ENCODE measurements at places on chromosomes 1 and 21.

DNA sequence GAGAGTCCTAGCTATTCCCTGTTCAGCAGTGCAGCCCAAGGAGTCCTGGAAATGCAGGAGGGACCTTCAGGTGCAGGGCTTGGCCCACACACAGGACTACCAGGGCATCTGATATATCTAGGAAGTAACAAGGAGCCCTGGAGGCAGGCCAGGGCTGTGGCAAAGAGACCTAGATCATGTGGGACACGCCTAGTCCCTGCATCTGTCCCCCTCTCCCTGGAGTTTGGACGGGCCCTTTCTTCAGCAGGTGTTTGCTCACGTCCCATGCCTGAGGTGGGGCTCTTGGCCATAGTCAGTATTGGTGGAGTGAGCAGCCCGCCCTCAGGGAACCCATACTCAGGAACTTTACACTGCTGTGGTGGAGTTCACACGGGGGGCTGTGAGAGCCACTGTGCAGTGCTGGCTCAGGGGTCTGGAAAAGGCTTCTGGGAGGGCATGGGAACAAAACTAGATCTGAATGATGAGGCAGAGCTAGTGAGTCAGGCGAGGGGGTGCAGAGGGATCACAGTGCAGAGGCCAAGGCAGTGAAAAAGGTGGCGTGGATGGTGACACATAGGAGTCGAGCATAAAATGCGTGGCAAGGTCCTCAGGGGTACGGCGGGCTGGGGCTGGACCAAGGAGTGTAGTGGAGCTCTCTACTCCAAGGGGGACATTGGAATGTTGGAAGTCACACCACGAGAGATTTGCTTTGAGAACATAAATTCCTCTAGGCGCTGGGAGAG is 25.6 kb downstream of the TMEM53 start:
- DNase-seq: no peak

- no peak for DNase-seq
Observed at GRCh38 chr1:109975718-109976117, 8.8 kb upstream of the AHCYL1 start.

DNA sequence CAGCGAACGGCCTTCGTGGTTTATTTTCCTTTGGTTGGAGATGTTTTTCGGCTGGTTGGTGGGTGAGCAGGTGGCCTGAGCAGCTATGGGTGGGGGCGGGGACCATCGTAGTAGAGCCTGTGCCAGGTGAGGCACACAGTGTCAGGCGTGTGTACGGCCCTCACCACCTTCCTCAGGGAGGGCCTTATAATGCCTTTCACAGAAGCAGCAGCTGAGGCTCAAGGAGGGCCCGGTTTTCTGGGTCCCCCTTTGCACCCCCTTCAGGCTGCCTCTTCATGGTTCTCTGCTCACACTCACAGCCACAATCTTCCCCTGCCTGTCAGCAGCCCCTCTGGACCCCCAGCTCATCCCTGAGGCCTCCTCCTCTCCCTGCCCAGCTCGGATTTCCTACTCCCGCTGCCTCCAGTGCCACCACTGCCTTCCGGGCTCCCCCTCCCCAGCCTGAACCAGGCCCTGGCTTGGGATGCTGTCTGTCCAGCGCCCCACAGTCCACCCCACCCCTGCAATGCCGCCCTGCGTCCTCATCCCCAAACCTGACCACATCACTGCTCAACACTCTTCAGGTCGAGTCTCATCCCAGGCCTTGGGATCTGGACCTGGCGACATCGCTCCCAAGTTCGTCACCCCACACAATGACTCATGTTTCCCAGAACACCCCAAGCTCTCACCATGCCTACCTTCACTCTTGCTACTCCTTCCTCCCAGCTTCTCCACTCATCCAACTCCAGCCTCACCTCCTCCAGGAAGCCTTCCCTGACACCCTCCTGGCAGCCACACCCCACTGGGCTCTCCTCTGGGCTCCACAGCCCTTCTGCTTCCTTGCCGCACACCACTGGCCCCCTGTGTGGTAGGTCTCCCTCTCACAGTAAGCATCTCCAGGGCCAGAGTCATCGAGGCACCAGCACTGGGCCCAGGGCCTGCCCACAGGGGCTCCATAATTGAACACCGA is 53.9 kb downstream of the DMRTB1 start:
- no peak for DNase-seq

DNA sequence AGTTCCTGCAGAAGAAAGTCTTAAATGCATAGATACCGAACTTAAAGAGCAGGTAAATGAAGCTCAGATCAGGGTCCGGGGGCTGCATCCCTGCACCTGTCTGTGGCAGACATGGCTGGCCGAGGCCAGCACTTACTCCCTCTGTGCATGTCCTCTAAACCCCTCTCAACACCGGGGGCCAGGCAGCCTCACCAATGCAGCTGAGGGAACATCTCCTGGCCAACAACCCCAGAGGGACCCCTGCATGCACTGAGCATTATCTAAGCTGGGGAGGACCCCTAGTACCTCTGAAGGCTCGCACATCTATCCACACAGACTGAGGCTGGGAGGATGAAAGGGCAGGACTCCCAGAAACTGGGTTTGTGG is 18.4 kb downstream of the TTC34 start:
- DNase-seq: no peak

GRCh38 chr1:198657550-198658064 is 18.8 kb downstream of the PTPRC start:
- DNase-seq: no peak

GRCh38 chr1:18936814-18937481 is 19.5 kb downstream of the IFFO2 start:
- DNase-seq: no peak

DNA sequence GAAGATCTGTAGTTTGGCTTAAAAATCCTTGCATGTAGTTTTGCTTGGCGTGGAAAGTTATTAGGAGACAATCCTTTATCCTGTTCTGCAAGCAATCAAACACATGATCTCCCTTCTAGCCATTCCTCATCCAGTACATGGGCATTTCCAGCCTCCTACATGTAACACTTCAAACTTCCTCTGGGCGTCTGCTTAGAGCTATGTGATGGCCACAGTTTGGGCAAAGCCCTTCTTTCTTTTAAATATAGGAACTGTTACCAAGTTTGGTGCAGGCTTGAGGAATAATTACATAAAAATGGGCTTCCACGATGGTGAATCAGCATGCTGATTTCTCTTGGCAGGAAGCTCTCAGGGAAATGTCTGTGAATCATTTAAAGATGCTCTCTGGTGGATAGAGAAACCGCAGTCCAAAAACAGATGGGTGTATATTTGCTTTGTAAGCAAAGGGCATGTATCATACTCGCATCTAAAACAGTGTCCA is 176.9 kb upstream of the FMN2 start:
- DNase-seq: no peak

DNA sequence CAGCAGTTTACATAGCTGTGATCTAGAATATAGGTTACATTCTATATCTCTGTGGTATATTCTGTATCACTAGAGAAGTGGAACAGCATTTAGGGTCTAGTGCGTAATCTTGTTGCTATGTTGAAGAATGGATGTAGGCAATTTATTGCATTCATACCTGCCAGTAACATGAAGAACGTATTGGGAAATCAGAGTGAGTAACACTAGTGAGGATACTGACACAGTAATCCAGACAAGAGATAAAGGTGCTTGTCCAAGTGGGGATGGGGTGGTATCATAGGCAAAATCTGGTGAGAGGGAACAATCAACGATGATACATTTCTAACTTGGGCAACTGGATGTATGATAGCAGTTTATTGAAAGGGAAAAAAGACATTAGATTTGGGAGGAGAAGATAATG is 9.8 kb downstream of the PPP2R5A start:
- no peak for DNase-seq

DNA sequence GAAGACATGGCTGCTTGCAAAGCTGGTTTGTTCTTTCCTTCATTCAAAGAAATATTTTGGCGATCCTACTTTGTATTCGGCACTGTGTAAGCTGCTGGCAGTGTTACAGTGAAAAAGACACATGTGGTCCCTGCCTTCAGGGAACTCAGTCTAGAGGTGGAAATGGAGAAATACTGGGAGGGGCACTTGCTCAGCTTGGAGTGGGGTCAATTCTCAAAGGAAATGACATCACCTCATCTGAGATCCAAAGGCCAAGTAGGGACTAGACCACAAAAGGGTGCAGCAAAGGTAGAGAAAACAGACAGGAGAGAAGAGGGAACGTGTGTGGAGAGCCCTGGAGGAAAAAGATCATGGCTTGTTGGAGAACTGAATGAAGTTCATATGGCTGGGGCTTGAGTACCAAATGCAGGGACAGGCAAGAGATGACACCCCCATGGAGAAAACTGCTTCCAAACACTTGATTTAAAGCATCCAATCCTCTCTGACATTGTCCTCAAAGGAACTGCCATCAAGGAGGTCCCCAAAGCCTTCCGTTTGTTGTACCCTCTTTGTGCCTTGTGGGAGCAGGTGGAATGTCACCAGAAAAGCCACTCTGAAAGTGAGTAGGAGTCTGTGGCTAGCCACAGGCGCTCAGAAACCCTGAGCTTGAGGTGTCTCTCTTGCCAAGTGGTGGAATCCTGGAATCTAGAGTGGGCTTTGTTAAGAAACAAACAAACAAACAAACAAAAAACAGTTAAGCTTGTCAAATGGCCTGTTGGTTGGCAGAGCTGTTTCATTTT is 48.3 kb upstream of the TDRD10 start:
- DNase-seq: peak; percentile 37

- DNase-seq: no peak
Observed at GRCh38 chr1:78894811-78895210, 111.7 kb downstream of the ADGRL4 start.

DNA sequence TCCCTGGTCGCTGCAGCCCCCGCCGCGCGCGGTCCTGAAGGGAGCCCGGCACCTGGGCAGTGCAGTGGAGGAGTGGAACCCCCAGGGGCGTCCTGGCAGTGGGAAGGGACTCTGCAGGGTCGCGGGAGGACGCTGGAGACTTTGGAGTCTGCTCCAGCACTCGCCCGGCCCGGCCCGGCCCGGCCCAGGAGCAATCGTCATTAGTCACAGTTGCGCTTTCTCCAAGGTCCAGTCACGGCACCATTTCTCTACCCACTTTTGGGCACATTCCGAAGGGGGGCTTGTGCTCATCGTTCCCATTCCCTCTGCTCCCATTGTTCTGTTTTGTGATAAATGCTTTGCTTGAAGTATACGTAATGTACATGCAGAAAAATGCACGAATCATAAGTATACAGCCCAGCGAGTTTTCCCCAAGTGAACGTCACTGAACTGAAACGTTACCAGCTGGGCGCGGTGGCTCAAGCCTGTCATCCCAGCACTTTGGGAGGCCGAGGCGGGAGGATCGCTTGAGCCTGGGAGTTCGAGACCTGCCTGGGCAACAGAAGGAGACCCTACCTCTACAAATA is 999 bp downstream of the THAP3 start:
- DNase-seq: peak; percentile 27

GRCh38 chr1:113388621-113389358 is 1.5 kb upstream of the MAGI3 start:
- peak; percentile 5 for DNase-seq

DNA sequence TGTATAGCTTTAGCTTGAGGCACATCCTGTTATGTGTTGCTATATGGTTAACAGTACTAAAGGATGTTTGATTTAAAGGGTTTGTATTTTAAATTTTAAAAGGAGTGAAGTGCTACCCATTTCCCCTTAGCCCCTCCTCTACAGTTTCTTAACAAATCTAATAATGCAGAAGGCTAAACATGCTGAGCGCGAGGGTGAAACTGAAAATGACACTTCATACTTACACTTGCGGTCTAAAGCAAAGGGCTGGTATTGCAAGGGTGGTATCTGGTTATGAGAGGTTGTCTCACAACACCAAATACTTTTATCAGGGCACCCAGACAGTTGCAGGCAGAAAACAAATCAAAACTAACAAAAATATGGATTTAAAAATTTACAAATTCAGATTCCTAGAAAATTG is 172.3 kb downstream of the SIPA1L2 start:
- peak; percentile 16 for DNase-seq

DNA sequence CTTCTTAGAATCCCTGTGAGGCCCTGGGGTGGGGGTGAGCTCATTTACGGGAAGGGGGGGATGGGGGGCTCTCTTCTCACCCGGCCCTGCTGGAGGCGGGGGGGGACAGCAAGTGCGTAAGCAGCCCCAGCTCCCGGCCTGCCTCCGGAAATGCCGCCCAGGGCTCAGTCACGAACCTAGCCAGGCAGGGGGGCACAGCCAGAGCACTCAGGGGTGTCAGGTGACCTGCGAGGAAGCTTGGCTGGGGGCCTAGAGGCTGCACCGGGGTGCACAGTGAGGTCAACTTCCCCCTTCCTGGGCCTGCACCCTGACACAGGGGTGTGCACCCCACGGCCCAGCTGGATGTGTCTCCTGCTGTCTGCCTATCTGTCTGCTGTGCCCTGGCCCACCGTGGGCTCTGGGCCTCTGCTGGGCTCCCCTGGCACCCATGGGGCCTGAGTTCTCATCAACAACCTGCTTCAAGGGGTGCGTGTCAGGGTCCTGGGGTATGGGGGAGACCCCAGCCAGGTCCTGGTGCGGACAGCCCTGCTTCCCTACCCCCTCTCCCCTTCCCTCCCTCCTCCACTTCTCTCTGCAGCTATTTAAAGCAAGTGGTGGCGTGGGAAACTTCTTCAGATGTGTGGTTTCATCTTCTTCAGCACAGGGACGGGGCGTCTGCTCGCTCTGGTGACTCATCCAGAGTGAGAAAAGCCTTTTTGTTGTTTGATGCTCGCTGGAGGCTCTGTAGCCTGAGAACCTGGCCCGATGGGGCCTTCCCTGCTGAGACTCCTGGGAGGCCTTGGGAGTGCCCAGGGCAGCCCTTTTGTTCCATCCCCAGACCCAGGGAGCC is 92.5 kb upstream of the RUNX3 start:
- peak; percentile 95 for DNase-seq

- no peak for DNase-seq
Observed at GRCh38 chr1:30534551-30534940, 188.8 kb downstream of the MATN1 start.

GRCh38 chr1:25198663-25199252 is 33.5 kb downstream of the SYF2 start:
- no peak for DNase-seq

- no peak for DNase-seq
Observed at GRCh38 chr1:65469889-65470340, 49.4 kb downstream of the LEPR start.

DNA sequence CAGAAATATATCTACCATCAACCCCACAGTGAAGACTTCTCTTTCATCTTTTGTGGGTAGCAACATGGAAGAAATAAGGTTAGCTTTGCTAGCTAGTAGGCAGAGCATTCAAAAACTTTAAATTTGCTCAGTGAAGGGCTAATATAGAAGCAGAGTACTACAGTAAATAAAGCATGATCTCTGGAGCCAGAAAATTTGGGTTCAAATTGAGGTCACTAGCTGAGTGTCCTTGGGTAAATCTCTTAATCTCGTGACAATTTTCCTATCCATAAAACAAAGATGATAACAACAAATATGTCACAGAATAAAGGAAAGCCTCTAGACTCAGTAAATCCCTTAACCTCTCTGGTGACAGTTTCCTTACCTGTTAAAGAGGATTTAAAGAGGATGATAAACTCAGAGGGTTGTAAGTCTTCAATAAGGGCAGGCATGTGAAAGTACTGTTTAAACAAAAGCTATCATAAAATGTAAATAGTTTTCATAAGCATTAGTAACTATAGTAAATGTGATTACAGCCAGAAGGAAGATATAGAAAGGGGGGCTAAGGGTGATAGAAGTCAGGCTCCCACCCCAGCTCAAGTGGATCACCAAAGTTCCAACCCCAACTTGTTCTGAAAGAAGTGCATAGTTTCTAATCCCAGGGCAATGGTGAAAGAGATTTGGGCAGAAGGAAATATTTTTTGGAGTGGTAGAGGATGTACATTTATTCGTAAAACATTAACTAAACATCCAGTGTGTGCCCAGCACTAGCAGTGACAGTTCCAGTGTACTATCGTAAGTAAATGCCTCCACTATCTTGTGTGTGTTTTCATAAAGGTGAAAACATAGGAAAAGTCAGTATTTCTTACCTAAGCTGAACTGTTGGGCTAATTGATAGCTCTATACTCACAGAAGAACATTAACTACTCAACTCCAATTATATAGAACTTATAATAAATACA is 24.8 kb downstream of the TM2D1 start:
- no peak for DNase-seq
